ENCODE measurements at places on chromosomes 12 and 14. TPM values are rescaled to one million over a fixed set of nuclear protein-coding genes. Genes with fewer than 3 reads are reported as not detected.

TMPRSS12 gene
- total RNA-seq: not detected

FSCB gene
- total RNA-seq: not detected

TPPP2 gene
- total RNA-seq: not detected

NEMP1 gene
- 5.3 TPM for total RNA-seq

PLBD2 gene
- 5.7 TPM for total RNA-seq

MGP gene
- total RNA-seq: 2.0 TPM

ALX1 gene
- under 0.01 TPM for total RNA-seq

KCNC2 gene
- 22.4 TPM for total RNA-seq

UNC119B gene
- 11.0 TPM for total RNA-seq

NANOG gene
- not detected for total RNA-seq

TMTC2 gene
- total RNA-seq: 15.9 TPM

DPF3 gene
- total RNA-seq: 5.7 TPM

SERPINA4 gene
- total RNA-seq: not detected

RILPL2 gene
- total RNA-seq: 0.41 TPM

ZNF84 gene
- 120 TPM for total RNA-seq

SYNDIG1L gene
- 6.9 TPM for total RNA-seq

CLEC2A gene
- total RNA-seq: not detected

FOXG1 gene
- 65.2 TPM for total RNA-seq

KRT73 gene
- not detected for total RNA-seq

STAC3 gene
- 1.6 TPM for total RNA-seq

OR4E2 gene
- total RNA-seq: not detected

DCD gene
- total RNA-seq: not detected

PROX2 gene
- not detected for total RNA-seq

MYRFL gene
- 0.82 TPM for total RNA-seq

MANSC1 gene
- 2.4 TPM for total RNA-seq

RERG gene
- total RNA-seq: 1.6 TPM

COPZ1 gene
- total RNA-seq: 59.9 TPM

PARP2 gene
- 20.8 TPM for total RNA-seq

CACNA1C gene
- total RNA-seq: 20.0 TPM

HHIPL1 gene
- total RNA-seq: 5.3 TPM

OTUB2 gene
- total RNA-seq: 4.9 TPM

CLEC4D gene
- under 0.01 TPM for total RNA-seq

TMEM121 gene
- total RNA-seq: 24.5 TPM

TC2N gene
- 5.7 TPM for total RNA-seq

PCED1B gene
- total RNA-seq: 0.41 TPM

MUCL1 gene
- total RNA-seq: not detected

SERPINA3 gene
- total RNA-seq: not detected

PFKM gene
- 104 TPM for total RNA-seq

GNB3 gene
- total RNA-seq: 1.2 TPM

ACIN1 gene
- total RNA-seq: 73.0 TPM

TAS2R9 gene
- total RNA-seq: 0.41 TPM

LRCOL1 gene
- total RNA-seq: not detected

Measured in frontal cortex (tissue), 4 donors.